ENCODE measurements at places on chromosomes 13 and 19.

GRCh38 chr13:25281193-25281934 is 5.9 kb downstream of the MTMR6 start:
- no peak for DNase-seq

DNA sequence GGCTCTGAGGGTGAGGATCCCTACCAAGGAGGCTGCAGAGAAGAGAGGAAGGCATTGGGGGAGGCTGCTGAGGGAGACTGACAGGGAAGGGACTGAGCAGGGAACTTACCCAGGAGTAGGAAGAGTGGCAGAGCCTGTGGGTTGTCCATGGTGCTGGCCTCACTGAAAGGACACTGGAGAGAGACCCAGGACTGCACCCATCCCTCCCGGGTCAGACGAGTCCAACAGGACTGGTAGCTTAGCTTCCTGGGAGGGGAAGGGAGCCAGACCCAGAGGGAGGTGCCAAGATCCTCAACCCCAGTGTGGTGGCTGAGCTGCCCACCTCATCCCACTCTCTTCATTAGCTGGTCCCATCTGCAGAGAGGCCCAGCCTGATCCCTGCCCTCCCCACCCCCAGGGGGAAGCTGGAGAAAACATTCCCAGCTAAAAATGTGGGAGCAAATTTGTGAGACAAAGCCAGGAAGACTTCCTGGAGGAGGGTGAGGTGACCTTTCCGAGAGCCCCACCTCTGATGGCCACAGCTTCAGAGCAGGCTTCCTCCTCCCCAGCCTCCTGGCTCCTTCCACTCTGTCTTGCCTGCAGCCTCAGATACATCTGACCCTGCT is at the start of gene VSIG10L:
Gene VSIG10L, minus strand, starts transcription at position 164 of the 605 bp plus-strand sequence. Its CDS starts 15 bp downstream, at position 149.
- no peak for DNase-seq

- DNase-seq: no peak
These were observed 44.2 kb upstream of the RNF113B start for GRCh38 chr13:98221234-98221633.

GRCh38 chr19:4365791-4366665 is 22.7 kb downstream of the MPND start:
- no peak for DNase-seq

- DNase-seq: no peak
These were observed 4.9 kb downstream of the ZSCAN1 start for GRCh38 chr19:58038688-58039204.

- DNase-seq: no peak
These were observed 7.2 kb upstream of the TEX101 start for GRCh38 chr19:43407416-43408005.

GRCh38 chr13:49183672-49184325 is 36.3 kb upstream of the MLNR start:
- DNase-seq: no peak

DNA sequence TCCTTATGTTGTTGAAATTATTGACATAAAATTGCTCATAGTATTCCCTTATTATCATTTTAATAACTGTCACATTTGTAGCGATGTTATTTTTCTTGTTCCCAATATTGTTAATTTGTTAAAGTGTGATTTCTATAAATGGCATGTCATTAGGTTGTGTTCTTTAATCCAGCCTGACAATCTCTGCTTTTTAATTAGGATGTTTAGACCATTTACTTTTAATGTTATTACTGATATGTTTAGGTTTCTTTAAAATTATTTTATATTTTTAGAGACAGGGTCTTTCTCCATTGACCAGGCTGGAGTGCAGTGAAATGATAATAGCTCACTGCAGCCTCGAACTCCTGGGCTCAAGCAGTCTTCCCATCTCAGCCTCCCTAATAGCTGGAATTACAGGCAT is 408.5 kb downstream of the DLEU7 start:
- DNase-seq: no peak

- no peak for DNase-seq
These were observed 310.9 kb downstream of the TDRD3 start for GRCh38 chr13:60707878-60708277.

- DNase-seq: no peak
These were observed 4.5 kb downstream of the ATP4B start for GRCh38 chr13:113653264-113654174.

DNA sequence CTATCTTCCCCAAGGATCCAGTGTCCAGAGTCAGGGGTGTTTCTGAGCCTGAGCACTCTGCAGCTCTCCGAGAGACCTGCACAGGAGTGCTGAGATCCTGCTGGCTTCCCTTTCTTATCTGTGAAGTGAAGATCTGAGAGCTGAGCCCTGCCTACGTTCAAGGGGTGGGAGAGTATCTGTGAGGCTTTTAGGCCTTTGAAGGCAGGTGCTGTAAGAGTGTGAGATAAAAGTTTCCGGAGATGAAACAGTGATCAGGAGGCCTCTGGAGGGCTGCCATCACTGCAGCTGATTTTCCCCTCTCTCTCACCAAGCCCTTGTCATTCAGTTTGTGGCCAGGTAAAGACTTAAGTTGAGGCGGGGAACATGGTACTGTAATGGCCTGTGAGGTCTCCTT is 83.1 kb downstream of the AKAP11 start:
- no peak for DNase-seq

GRCh38 chr19:44848036-44848811 is 2.1 kb downstream of the NECTIN2 start:
- DNase-seq: no peak

- no peak for DNase-seq
These were observed 50.4 kb downstream of the CBY2 start for GRCh38 chr13:45752510-45752909.

DNA sequence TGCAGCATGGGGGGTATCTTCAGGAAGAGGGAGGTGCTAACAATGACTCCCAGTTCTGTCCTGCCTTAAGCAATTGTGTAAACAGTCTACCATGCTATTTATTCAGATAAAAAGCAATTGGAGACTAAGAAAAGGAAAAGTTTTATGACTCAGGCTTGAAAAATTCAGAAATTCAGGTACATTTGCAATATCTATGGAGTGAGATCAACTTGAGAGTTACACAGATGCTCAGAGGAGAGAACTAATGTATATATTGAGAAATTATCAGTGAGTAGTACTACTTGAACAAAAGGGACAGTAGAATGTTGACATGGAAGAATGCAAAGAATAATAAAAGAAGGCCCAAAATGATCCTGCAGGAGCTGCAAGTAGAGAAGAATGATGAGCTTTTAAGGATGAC is 277.6 kb upstream of the DACH1 start:
- DNase-seq: no peak

DNA sequence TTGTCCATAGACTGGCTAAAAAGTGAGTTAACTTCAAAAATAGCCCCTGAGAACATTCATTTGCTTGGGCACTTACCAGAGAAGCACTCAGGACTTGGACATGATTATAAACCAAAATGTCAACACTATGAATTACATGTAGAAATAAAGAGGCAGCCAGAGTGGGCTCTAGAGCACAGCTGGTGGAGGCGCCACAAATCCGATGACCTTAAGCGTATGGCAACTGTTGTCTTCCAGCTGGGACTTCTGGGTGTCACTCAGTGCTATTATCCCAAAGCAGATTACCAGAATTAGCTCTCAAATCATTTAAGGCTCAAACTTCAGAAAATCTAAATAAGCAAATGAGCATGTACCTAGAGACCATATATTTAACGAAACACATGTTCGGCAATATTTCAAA is 1255.5 kb upstream of the SLC10A2 start:
- DNase-seq: no peak

GRCh38 chr19:42369433-42370067 is 20.5 kb downstream of the CNFN start:
- no peak for DNase-seq

DNA sequence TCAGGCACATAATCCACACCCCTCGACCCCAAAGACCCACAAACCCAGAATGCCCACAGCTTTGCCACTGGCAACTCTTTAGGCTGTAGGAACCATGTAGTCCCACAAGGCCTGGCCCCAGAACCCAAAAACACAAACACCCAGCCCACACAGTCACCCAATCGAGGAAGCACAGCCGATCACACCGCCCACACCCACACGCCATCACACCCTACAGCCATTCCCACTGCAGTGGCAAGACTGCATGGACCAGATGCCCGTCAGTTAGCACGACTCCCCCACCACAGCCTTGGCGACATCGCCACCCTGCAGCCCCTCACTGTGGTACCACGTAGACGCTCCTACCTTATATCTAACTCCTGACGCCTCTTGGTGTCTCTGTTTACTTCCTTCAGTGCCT is 24.0 kb upstream of the MEIS3 start:
- DNase-seq: no peak

DNA sequence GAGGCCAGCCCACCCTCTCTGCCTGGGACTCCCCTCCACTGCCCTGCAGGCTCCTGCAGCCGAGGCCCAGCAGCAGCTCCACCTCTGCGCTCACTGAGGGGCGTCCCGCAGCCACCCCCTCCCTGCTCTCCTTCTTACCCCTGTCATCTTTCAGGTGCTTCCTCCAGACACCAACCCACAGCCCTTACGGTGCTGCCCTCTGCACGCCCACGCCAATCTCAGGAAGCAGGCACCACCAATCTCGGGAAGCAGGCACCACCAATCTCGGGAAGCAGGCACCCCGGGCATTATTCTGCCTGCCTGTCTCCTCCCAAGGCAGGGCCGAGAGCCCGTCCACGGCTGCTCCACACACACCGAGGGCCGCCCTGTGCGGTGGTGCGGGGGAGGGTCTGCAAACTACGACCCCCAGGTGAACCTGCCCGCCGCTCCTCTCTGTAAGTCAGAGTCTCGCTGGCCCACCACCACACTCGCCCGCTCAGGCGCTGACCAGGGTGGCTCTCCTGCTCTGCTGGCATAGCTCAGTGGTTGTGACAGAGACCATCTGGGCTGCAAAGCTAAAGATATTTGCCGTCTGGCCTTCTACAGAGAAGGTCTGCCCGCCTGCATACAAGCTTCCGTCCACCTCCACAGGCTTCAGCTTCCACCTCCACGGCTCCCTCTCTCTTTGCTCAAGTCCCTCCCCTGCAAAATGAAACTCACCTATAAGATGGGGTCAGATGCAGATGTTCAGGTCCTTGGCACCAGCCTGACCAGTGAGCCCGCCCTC is 2.9 kb downstream of the LSM7 start:
- no peak for DNase-seq

DNA sequence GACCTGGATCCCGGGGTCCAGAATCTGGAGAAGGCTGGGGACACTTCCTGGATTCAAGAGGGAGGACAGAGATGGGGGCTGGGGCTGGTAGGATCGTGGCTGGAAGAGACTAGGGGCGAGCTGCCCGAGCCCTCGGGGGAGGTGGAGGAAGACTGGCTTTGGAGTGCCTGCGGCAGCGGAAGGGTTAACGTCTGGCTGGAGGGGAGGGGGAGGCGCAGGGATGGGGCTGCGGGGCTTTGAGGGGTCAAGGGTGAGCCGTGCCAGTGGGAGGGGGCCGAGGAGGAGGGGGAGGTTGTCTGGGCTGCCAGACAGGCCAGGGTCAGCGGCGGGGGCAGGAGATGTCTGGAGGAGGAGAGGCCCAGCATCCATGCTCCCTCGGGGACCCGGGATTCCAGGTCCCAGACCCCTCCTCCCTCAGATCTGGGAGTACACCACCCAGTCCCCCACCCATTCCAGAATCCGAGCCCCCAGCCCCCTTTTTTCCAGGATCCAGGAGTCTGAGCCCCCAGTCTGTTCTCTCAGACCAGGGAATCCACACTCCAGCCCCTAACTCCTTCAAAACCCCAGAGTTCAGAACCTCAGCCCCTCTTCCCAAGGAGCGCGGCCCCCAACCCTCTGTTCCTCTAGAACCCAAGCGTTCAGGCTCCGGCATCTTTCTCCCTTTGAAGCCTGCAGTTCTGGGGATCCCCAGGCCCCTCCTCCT is 3.2 kb upstream of the SPACA6 start:
- no peak for DNase-seq

- no peak for DNase-seq
These were observed 80.4 kb downstream of the DLEU7 start for GRCh38 chr13:50762969-50763567.

- DNase-seq: no peak
These were observed 231.9 kb downstream of the KCTD12 start for GRCh38 chr13:76654263-76654662.

DNA sequence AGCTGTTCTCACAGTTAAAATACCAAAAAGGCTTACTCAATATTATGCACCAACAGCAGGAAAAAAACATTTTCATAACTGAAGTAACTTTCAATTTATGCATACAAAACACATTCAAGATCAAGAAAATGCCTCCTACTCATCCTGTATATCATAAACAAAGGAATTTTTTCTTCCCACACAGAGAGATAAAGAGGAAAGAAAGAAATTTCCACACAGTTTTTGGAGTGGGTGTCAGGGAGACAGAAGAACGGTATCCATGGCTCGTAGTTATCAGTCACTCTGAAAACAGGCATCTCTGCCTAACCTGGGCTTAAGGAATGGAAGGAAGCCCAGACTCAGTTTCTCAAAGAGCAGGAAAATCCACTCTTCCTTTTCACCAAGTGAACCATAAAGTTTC is 92.4 kb upstream of the SIAH3 start:
- DNase-seq: no peak

DNA sequence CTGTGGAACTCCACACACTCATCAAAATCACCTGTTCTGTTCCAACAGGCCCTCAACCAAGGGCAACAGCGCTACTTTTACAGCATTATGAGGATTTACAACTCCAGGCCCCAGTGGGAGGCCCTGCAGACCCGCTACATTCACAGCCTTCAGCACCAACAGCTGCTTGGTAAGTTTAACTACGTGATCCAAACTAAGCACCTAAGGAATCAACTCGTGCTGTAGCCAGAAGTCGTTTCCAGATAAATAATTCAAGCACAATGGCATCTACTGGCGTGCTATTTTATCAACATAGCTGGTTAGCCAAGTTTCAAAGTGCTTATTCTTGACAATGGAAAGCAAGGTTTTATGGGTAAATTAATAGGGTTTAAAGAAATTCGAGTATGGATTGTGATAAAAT is 5.3 kb downstream of the FAM216B start:
- DNase-seq: no peak

DNA sequence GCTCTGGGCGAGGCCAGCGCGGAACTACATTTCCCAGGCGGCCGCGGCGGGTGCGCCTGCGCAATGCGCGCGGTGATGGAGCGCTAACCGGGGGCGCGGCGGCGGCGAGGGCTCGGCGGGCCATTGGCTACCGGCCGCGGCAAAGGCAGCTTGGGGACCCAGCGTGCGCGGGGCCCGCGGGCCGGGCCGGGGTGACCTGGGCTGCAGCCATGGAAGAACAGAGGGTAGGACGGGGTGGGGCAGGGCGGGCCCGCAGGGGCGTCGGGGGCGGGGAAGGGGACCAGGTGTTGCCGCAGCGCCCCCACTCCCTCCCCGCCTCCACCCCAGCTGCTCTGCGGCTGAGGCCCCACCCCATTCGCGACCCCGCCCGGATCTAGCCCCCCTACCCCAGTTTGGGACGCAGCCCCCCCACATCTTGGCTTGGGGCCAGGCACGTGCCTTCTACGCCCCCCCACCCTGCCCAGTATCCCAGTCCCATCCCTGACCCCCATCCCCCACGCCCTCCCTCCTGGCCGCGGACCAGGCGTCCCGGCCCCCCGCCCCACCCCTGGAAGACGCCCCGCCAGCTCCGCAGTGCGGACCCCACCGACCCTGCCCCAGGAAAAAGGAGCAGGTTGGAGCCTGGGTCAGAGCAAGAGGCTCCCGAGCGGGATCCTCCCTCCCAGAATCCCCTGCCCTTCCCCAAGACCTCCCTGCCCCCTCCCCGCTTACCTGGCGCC is at the start of gene FSD1:
Gene FSD1, plus strand, starts transcription at position 61 of the 719 bp plus-strand sequence. Its CDS starts 149 bp downstream, at position 210.
- no peak for DNase-seq
